ENCODE measurements at places on chromosomes 12 and 14. TPM values are rescaled to one million over a fixed set of nuclear protein-coding genes. Genes with fewer than 3 reads are reported as not detected.

CLEC7A gene
- total RNA-seq: not detected

PPP4R4 gene
- total RNA-seq: 2.0 TPM

SLC6A13 gene
- 0.64 TPM for total RNA-seq

MORN3 gene
- 1.8 TPM for total RNA-seq

RNASE8 gene
- not detected for total RNA-seq

NYNRIN gene
- total RNA-seq: 0.08 TPM

RFX4 gene
- not detected for total RNA-seq

- DNase-seq: no peak
These were observed 27.4 kb upstream of the STON2 start for GRCh38 chr14:81427348-81428058.

DNA sequence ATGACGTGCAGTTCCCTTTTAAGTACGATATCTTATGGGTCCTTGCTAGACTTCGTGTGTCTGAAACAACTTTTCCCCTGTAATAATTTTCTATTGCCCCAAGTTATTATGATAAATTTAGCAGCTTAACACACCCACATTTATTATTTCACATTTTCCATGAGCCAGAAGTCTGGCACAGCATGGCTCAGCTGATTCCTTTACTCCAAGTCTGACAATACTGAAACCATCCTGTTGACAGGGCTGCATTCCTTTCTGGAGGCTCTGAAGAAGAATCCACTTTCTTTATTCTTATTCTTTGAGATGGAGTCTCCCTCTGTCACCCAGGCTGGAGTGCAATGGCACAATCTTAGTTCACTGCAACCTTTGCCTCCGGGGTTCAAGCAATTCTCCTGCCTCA lies 80.9 kb downstream of the DENND5B start:
- no peak for DNase-seq

- no peak for DNase-seq
These were observed 26.8 kb upstream of the ADAMTS20 start for GRCh38 chr12:43578782-43579181.

DNA sequence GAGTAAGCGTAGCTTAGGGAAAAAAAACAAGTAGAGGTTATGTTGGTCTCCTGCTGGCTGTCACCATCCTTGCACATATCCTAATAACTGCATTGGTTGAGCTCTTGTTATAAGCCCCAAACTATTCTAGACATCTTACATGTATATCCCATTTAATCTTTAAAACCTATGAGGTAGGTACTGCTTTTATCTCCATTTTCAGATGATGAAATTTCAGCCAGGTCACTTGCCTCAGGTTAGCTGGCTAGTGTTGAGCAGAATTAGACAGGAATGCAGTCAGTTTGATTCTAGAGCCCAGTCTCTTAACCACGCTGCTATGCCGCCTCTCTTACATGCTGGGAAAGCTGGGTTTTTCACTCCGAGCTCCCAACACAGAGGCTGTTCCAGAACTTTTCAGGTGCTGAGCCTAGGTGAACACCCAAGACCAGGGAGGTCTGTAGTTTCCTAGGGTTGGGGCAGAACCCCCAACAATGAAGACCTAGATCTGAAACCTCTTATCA lies 269.9 kb upstream of the RGS6 start:
- DNase-seq: no peak

GRCh38 chr12:89087149-89087825 lies 265.0 kb downstream of the DUSP6 start:
- no peak for DNase-seq

GRCh38 chr12:131613678-131614077 lies 97.2 kb upstream of the SFSWAP start:
- DNase-seq: no peak

- no peak for DNase-seq
These were observed 378.5 kb upstream of the LMO3 start for GRCh38 chr12:16984484-16984883.

DNA sequence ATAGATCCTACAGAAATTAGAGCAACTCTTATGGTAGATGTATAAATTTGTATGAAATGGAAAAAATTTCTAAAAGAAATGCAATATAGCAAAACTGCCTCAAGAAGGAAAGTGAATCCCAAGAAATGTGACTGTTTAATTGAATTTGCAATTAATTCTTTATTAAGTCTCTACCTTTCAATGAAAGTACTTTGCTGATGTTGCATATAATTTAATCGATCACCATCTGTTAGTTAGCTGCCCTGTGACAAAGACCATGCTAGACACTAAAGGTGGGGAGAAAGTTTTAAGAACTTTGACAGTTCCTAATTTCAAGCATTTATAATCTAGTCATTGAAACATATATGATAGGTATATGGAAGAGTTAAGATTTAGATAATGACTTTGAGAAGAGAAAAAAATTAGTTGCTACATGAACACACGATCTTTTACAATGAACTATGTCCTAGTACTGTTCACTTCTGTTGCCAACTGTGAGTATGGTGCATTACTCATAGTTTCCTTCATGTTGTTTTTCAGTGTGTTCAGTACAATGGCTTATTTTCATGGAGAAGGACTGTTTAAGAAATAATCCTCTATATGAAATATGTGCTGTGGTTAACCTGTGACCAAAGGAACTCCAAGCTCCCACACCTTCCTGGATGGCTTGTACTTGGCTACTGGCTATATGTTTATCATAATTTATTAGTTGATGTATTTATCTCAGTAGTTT lies 128.4 kb downstream of the METTL25 start:
- no peak for DNase-seq

DNA sequence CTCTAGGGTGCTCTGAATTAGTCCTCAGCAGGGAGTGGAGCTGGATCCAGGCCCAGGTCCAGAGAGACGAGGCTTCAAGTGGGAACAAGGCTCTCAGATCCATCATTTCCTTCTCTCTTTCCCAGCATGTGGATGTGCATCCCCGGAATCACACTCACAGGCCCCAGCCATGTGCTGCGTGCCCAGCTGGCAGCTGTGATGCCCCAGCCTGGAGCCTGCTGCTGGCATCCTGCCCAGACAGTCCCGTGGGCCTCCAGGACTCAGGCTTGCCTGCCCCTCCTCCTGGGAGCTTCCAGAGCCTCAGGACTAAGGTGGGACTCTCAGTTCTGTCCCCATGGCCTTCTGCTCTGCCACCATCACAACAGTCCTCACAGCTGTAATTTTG lies 6.2 kb upstream of the KRT84 start:
- no peak for DNase-seq

DNA sequence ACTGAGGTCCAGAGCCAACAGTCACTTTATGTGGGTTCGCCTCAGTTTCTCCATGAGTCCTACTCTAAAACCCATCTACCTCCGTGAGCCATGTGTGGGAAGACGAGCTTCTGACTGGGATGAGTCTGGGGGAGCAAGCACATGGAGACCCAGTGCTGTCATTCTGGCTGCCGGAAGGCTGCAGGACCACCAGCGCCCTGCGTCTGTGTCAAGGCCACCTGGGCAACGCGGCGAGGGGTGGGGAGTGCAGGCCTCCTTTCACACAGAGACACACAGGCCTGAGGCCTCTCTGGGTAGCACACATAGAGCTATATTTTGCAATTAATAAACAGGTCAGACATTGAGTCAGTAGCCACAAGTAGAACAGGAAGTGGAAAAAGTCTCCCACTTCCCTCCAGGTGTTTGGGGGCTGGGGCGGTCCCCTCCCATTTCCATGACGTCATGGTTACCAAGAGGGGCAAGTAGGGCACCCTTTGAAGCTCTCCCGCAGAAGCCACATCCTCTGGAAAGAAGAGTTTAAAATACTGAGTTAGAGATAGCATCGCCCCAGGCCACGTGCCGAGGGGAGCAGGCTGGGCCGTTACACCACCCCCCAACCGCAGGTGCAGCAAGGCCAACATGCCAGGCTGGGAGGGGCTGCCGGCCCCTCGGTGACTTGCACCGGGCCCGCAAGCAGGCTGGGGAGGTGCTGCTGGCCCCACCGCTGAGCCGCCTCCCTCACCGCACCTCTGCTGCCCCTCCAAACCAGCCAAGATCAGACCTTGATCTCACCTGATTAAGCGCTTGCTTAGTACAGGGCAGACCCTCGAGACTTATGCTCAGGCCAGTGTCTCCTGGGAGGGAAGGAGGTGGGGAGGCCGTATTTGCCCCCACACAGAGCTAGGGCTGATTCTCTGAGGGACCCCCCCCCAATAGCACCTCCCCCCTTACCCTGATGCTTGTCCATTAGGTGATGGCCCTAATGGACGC lies 32.7 kb downstream of the DAD1 start:
- peak; percentile 95 for DNase-seq

Data from activated naive CD8-positive, alpha-beta T cell treated with anti-CD3 and anti-CD28 coated beads for 36 hours (primary cell).